Liver (tissue), 10 donors: ENCODE measurements at places on chromosomes 16 and 17.

GRCh38 chr17:10325031-10325695, 47.6 kb downstream of the MYH13 start:
- H3K36me3 ChIP-seq = no peaks in the 10 kb centered on the region
- DNase-seq = no peak
- H3K4me3 ChIP-seq = no peak overlapping the region
- no peaks in the 10 kb centered on the region for H3K4me1 ChIP-seq

GRCh38 chr17:76530095-76530723, 7.3 kb downstream of the CYGB start:
- peak overlapping the region; percentile 86 for H3K27ac ChIP-seq
- H3K4me1 ChIP-seq = peaks cover 3% of the 10 kb centered on the region
- no peak overlapping the region for H3K4me3 ChIP-seq
- H3K27me3 ChIP-seq = no peaks in the 10 kb centered on the region
- H3K36me3 ChIP-seq = no peaks in the 10 kb centered on the region

DNA sequence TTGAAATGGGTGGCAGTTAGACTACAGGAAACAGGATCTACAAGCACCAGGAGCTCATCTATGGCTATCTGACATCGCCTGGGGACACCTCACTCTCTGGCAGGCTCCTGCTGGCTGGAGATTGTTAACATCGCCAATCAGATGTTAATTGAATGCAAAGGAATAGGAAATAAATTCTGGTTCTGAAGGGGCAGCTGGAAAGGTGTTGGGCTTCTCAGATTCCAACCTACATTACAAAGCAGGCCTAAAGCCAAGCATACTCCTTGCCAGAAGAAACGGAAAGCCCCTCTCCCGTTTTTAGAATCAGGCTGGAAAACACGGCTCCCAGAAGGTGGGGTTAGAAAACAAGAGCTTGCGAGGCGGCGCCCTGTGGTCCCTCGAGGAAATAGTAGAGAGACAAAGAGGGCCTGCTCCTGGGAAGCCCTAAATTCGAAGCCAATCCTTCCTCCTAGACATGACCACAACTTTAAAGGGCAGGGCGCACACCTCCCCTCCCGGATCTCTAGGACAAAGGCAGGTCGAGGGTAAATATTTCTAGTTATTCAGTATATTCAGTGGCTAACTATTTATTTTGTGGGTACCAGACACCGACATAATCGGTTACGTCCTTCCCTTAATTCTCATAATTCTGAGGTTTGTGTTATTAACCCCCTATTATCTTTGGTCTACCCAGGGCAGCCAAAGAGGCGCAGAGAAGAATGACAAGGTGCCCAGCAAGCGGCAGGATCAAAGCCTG, 763 bp upstream of the TOM1L1 start:
- peak overlapping the region; percentile 79 for H3K4me3 ChIP-seq
- peak overlapping the region; percentile 83 for H3K27ac ChIP-seq
- DNase-seq = no peak
- peaks cover 16% of the 10 kb centered on the region for H3K4me1 ChIP-seq
- no peaks in the 10 kb centered on the region for H3K36me3 ChIP-seq

- H3K4me1 ChIP-seq = peaks cover 6% of the 10 kb centered on the region
- no peak overlapping the region for H3K4me3 ChIP-seq
- H3K36me3 ChIP-seq = no peaks in the 10 kb centered on the region
Measured at GRCh38 chr16:84599521-84600202, 18.2 kb downstream of the COTL1 start.
